Panc1 (cell line): ENCODE measurements at places on chromosomes 1 and 21. TPM values are rescaled to one million over a fixed set of nuclear protein-coding genes. Genes with fewer than 3 reads are reported as not detected.

GRCh38 chr1:30377230-30378002 lies 346.0 kb downstream of the MATN1 start:
- no peak overlapping the region for H3K4me3 ChIP-seq
- H3K27ac ChIP-seq = no peak overlapping the region
- 0 out of 2 replicates have a peak, but pooled peaks cover 2% of the 10 kb centered on the region for H3K4me1 ChIP-seq
- H3K36me3 ChIP-seq = no peaks in the 10 kb centered on the region
- H3K27me3 ChIP-seq = no peaks in the 10 kb centered on the region
- no peak for DNase-seq

- DNase-seq = no peak
- H3K4me3 ChIP-seq = no peak overlapping the region
- no peaks in the 10 kb centered on the region for H3K4me1 ChIP-seq
- H3K36me3 ChIP-seq = no peaks in the 10 kb centered on the region
- peaks cover 40% of the 10 kb centered on the region for H3K27me3 ChIP-seq
These were observed 39.5 kb upstream of the MCOLN3 start for GRCh38 chr1:85087659-85088407.

KRTAP12-4 gene
- total RNA-seq = not detected

- H3K4me3 ChIP-seq = no peak overlapping the region
- no peaks in the 10 kb centered on the region for H3K27me3 ChIP-seq
- H3K4me1 ChIP-seq = no peaks in the 10 kb centered on the region
- no peaks in the 10 kb centered on the region for H3K36me3 ChIP-seq
These were observed 32.1 kb upstream of the PAXBP1 start for GRCh38 chr21:32803651-32804050.

DNA sequence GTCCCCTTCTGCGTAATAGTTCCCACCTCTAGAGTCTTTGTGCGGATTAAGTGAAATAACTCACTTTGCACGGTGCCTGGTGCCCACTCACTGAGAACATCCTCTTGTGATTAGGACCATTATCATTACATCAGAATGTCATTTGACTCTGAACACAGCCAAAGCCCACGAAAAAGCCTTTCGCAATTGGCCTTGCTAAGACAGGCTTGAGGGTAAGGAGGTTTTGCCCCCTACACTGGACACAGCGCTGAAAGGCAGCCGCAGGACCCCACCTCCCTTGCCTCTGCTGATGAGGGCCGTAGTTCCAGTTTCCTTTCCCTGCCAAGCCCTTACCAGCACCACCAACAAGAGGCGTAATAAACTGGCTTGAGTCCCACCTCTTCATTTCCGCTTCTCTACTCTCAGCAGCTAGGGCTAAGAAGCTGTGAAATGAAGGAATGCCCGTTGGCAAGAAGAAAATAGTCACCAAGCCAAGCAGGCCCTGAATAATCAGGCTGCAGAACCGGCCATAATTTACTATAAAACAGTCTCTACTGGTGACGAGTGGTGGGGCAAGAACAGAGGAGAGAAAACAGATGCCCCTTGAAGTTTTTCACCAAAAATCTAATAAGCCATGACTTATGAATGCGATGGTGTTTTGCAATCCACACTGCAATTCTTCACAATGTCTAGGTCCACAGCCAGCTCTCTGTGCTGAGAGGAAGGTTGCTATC lies 53.1 kb downstream of the SH3GLB1 start:
- H3K4me3 ChIP-seq = no peak overlapping the region
- no peaks in the 10 kb centered on the region for H3K36me3 ChIP-seq
- no peaks in the 10 kb centered on the region for H3K4me1 ChIP-seq
- H3K27ac ChIP-seq = no peak overlapping the region
- DNase-seq = no peak

E2F2 gene
- total RNA-seq = 9.5 TPM

HRNR gene
- total RNA-seq = not detected

MYOM3 gene
- 0.05 TPM for total RNA-seq

GRCh38 chr1:10675813-10676212 lies 120.6 kb downstream of the CASZ1 start:
- no peaks in the 10 kb centered on the region for H3K36me3 ChIP-seq
- no peak overlapping the region for H3K4me3 ChIP-seq
- no peak for DNase-seq
- no peak overlapping the region for H3K27ac ChIP-seq
- peaks cover 24% of the 10 kb centered on the region for H3K4me1 ChIP-seq
- H3K27me3 ChIP-seq = no peaks in the 10 kb centered on the region

- H3K4me3 ChIP-seq = no peak overlapping the region
- no peaks in the 10 kb centered on the region for H3K27me3 ChIP-seq
- H3K4me1 ChIP-seq = peaks cover 21% of the 10 kb centered on the region
- H3K36me3 ChIP-seq = no peaks in the 10 kb centered on the region
- DNase-seq = no peak
These were observed 116.1 kb downstream of the HLCS start for GRCh38 chr21:36850372-36850771.

DNA sequence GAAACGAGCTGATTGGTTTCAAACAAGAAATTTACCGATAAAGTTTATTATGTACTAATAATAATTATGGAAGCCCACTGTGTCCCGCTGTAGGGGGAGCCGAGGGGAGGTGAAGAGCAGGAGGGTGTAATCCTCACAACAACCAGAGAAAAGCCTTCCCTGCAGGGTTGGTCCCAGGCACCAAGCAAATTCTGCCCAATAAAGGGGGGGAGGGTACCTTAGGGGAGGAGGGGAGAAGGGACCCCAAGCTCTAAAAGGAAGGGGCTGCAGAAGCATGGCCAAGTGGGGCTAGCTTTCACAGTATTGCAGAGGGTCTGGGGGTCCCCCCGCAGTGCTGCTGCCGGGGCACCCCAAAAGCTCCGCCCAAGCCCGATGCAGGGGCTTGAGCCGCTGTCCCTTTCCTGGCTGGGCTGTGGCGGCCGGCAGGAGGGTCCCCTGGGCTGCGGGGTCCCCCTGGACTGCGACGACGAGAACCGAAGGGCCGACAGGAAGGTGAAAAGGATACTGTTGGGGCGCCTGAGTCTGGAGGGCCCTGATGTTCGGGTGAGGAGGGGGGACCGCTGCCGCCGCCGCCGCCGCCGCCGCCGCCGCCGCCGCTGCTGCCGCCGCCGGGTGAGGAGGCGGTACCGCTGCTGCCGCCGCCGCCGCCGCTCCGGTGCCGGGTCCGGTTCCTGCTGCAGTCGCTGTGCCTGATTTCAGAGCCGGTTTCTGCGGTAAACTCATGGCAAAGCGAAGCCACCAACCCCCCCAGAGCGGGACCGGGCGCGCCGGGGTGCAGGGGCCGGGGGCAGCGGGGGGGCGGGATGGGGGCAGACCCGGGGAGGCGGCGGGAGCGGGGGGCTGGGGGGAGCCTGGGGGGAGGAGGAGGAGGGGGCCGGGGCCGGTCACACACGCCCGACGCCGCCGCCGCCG lies 771 bp downstream of the EIF4G3 start:
- H3K4me3 ChIP-seq = peak overlapping the region; percentile 94
- peak overlapping the region; percentile 73 for H3K27ac ChIP-seq
- no peaks in the 10 kb centered on the region for H3K27me3 ChIP-seq
- peaks cover 17% of the 10 kb centered on the region; the same call in 1 of the 2 replicates for H3K4me1 ChIP-seq
- DNase-seq = no peak

PDZK1IP1 gene
- not detected for total RNA-seq

TMPRSS15 gene
- total RNA-seq = not detected

GRCh38 chr1:37989361-37989930 lies 376 bp downstream of the SF3A3 start:
- no peaks in the 10 kb centered on the region for H3K27me3 ChIP-seq
- DNase-seq = no peak
- H3K36me3 ChIP-seq = peaks cover 8% of the 10 kb centered on the region
- peaks cover 10% of the 10 kb centered on the region for H3K4me1 ChIP-seq
- H3K27ac ChIP-seq = peak overlapping the region; percentile 91
- peak overlapping the region; percentile 68 for H3K4me3 ChIP-seq
